Stimulated activated CD8-positive, alpha-beta memory T cell treated with anti-CD3 and anti-CD28 coated beads, Interleukin-4, amount 100 ng/mL, for 24 hours (primary cell): ENCODE measurements at places on chromosomes 5 and 9.

- DNase-seq, result no peak
Measured at GRCh38 chr9:100190339-100190738, 91.3 kb downstream of the INVS start.

DNA sequence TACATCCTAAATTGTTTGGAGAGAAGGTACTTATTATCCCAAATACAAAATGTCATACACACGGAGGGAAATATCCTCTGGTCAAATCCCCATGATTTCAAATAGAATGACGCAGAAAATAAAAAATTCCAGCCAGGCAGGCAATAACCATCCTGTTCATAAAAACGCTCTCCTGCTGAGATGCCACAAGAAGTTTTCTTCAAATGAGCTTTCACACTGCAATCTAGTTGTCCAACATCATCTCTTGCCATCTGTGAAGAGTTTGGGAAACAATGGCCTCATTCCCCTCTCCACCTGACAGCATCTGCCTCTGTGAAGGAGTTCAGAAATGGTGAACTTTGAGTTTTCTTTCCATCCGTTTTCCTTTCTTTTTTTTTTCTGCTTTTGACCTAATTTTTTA is 83.3 kb upstream of the SLC30A5 start:
- no peak for DNase-seq

DNA sequence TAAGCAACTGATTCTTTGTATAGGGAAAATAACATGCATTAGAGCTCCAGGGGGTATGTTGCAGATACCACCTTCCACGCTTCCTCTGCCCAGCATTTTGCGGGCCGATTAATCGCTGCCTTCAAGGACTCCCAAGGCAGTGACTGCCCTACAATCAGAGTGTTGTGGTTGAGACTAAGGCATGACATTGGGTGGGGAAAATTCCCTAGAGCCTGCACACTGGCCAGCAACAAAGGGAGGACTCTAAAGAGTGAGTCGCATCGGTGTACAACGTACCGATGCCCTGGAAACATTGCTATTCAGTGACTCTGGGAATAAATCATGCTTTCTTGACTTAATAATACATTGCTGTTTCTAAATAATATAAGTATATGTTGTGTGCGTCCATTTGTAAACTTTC is 119.7 kb downstream of the ZNF462 start:
- no peak for DNase-seq

DNA sequence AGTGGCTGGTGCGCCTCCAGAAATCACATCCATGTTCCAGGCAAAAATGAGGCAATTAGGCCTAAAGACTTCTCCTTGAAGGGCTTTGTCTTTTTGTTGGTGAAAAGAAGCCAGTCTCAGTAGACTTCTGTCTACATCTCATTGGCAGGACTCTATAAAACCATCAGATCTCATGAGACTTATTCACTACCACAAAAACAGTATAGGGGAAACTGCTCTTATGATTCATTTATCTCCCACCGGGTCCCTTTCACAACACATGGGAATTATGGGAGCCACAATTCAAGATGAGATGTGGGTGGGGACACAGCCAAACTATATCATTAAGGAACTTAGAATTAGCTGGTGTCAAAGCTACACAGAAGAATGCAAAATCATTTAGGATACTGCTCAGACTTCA is 77.7 kb upstream of the SNX2 start:
- DNase-seq, result no peak

- no peak for DNase-seq
Measured at GRCh38 chr5:141883892-141884318, 5.7 kb upstream of the PCDH1 start.

- DNase-seq, result no peak
Measured at GRCh38 chr5:73908395-73908794, 282.4 kb downstream of the ARHGEF28 start.
